ENCODE measurements at places on chromosomes 7 and 10. TPM values are rescaled to one million over a fixed set of nuclear protein-coding genes. Genes with fewer than 3 reads are reported as not detected.

GRCh38 chr7:142496545-142496991, 238.7 kb upstream of the PRSS58 start:
- no peak for DNase-seq

GRCh38 chr10:69643779-69644657, 14.0 kb downstream of the FAM241B start:
- DNase-seq = no peak

DNA sequence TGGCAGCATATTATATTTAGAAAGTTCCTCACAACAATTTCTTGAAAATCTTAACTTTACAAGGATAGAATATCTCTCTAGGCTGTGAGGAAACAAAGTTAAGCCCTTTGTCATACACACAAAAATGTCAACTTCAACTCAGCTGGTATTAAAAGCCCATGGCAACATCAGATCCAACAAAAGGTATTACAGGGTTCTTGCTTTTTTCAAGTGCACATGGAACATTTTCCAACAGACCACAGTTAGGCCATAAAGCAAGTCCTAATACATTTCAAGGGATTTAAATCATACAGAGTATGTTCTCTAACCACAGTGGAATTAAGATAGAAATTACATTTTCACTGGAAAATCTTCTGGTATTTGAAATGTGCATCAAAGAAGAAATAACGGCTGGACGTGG, 71.9 kb upstream of the OIT3 start:
- no peak for DNase-seq

GRCh38 chr7:47282790-47283496, 299.0 kb downstream of the TNS3 start:
- DNase-seq = no peak

The CDH23 gene
- total RNA-seq = 0.54 TPM
